ENCODE measurements at places on chromosomes 12 and 14.
A peak's percentile ranks its signal among the peaks of the same experiment; 100 is the strongest.

GRCh38 chr12:10967409-10967808 is 19.3 kb downstream of the TAS2R50 start:
- DNase-seq, result no peak

GRCh38 chr14:75340921-75341320 is 62.3 kb downstream of the FOS start:
- peak; percentile 88 for DNase-seq

GRCh38 chr14:71246539-71246938 is 339.3 kb downstream of the PCNX1 start:
- no peak for DNase-seq

- no peak for DNase-seq
These were observed 147.7 kb upstream of the SYT10 start for GRCh38 chr12:33587354-33587753.

- DNase-seq, result no peak
These were observed 133.3 kb downstream of the TBX5 start for GRCh38 chr12:114272605-114273004.

GRCh38 chr12:108638997-108639822 is 5.5 kb upstream of the SELPLG start:
- no peak for DNase-seq

DNA sequence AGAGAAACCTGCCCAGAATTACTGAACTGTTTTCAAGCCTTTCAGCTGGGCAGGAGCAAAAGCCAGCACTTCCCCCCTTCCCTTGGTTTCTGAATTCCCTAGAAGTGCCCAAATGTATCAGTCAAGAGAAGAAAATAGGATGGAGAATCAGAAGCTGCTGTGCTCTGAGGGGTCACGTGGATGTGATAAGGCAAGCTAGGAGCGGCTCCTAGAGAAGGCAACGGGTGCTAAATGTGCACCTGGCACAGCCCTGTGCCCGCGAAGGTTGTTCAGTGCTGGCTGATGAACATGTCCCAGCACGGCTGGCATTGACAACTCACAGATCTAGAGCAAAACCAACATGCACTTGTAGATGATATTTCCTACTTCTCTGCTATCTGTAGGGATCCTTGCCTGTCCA is 8.3 kb downstream of the EMG1 start:
- DNase-seq, result no peak

- no peak for DNase-seq
These were observed 9.8 kb downstream of the NTF3 start for GRCh38 chr12:5441497-5442236.

DNA sequence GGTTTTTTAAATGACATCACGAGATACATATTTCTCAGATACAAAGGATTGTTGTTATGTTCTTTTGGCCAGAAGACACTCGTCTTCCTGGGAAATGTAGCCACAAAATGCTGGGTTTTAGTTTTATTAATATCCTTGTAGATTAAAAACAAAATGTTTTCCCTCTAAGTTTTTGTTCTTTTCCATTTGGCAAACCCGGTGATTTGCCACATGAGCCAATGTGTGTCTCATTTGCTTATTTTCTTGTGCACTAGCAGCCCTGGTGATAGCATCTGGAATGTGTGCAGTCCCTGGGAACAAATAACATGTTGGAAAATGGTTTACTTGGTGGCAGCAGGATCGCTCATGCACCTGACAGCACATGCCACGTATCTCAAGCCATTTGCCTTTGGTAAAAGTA is 61.0 kb downstream of the HMGA2 start:
- no peak for DNase-seq

DNA sequence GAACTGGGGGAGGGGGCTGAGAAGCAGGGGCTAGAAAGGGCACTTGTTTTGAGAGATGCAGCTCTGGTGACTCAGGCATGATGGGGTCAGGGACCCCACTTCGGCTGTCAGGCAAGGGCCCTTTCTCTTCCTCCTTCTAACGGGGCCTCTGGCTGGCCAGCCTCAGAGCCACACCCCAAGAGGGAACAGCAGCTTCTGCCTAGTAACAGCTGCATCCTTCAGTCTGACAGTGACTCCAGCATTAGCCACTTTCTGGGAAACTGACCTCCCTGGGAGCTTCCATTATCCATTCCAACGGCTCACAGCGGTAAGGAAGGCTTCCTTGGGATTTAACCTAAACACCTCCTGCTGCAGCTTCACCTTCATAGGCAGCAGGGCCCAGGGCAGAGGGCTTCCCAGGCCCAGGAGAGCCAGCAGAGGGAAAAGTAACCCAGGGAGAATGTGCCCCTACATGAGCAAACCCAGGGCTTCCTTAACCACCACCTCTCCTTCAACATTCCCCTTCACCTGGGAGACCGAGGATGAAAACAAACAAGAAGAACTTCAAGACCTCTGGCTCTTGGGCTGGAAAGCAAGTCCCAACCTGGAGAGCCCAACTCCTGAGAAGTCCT is 2.7 kb downstream of the NCKAP5L start:
- DNase-seq, result peak; percentile 62

Measured in Kasumi-1 (cell line).